Stimulated activated CD8-positive, alpha-beta memory T cell treated with anti-CD3 and anti-CD28 coated beads, Interleukin-7, amount 100 ng/mL, for 1 hour (primary cell): ENCODE measurements at places on chromosomes 2 and 18.

DNA sequence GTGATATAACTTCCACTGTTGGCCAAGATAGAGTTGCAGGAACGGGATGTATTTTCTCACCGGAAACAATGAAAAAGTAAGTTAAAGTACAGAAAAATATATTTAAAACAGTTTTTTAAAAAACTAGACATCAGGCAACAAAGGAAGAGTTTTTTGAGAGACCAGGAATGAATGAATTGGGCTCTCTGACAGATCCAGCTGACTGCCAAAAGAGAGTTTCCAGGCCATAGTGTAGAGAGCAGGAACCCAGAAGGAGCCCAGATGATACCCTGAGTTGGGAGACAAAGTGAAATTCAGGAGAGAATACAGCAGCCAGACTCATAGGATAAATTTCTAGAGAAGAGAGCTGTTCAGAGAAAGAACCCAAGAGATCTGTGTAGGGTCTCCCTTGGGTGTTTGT, 362.6 kb upstream of the SMIM21 start:
- DNase-seq = no peak

GRCh38 chr2:161873707-161874106, 200.3 kb downstream of the DPP4 start:
- DNase-seq = no peak

DNA sequence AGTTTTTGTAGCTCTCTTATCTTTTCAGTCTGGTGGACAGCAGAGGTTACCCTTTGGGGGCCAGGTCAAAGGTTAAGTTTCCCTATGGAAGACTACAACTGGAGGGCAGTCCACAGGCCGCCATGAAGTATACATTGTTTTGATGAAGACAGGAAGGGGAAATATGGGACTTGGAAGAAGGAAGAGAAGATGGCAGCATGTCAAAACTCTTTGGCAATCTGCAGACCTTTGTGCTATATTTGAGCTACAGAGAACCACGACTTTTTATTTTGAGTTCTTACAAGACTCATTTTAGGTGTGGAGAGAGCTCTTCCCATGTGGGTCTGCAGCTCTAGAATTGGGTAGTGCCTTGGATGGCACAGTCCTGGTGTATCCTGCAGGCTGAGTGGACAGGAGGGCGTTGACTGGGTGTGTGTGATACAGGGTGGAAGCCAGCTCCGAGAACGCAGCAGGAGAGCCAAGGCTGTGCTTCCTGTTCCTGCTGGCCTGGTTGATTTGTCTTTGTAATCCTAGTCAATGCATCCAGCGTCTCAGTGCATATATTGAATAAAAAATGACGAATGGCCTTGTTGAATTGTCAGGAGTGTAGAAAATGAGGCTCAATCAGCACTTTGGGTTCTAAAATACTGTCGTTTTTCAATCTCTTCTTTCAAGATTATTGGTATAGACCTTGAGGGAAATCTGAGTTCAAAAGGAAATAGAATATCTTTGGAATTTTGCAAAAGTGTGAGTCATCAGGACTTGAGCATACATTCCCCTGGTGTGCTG, 11.5 kb downstream of the ITGA6 start:
- no peak for DNase-seq

DNA sequence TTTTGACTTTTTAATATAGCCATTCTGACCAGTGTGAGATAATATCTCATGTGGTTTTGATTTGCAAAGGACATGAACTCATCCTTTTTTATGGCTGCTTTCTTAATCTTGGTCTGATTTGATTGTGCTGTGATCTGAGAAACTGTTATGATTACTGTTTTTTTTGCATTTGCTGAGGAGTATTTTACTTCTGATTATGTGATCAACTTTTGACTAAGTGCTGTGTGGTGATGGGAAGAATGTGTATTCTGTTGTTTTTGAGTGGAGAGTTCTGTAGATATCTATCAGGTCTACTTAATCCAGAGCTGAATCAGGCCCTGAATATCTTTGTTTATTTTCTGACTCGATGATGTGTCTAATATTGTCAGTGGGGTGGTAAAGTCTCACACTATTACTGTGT, 16.8 kb downstream of the SP140L start:
- DNase-seq = no peak

DNA sequence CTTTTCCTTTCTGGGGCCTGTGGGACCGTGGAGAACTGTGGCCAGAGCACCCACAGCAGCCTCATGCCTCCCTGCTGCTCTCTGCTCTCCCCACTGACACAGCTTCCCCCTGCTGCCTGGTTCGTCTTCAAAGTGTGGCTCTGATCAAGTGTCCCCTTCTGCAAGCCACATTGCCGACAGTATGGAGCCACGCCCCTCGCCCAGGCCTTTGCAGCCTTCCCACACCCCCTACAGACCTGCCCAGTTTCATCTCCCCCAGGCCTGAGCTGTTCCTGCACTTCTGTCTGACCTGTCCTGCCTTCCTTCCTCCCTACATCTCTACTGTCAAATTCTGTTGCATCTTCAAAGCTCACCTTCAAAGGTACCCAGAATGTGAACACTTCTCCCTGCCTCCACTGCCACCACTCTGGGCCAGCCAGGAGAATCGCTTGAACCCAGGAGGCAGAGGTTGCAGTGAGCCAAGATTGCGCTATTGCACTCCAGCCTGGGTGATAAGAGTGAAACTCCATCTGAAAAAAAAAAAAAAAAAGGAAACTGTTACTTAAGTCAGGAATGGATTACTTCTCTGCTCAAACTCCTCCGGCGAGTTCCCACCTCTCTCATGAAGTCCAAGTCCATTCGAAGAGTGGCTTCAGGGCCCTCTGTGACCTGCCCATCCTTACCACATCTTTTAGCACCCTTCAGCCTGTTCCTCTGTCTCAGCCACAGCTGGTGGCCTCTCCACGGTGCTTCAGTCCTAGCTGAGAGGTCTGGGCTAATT, 29.0 kb upstream of the CATIP start:
- no peak for DNase-seq

- no peak for DNase-seq
Observed at GRCh38 chr18:3599861-3600260, 149.9 kb downstream of the TGIF1 start.

GRCh38 chr2:45342-46130, 769 bp downstream of the FAM110C start:
- DNase-seq = no peak
